Stimulated activated CD4-positive, alpha-beta T cell treated with anti-CD3 and anti-CD28 coated beads, Interleukin-1b, Interleukin-23, amount 100 ng/mL, for 48 hours (primary cell): ENCODE measurements at places on chromosomes 7 and 10.

GRCh38 chr7:2758673-2759616, 70.9 kb downstream of the AMZ1 start:
- DNase-seq, result no peak

GRCh38 chr10:102863660-102864059, 5.6 kb upstream of the AS3MT start:
- no peak for DNase-seq

DNA sequence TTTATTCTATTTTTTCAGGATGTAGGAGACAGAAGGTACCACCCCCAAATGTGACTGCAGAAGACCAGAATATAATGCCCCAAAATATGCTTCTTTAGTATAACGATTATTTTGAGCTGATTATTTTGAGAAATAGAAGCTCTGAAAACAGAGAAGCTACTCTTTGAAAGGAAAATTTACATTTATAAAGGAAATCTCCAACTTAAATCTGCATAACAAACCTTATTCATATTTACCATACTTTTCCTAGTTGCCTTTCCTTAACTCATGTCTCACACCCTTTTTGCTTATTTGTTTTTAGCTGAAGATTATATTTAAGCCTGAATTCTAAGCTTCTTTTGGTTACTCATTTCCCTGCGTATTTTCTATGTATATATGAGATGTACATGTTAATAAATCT, 127.1 kb upstream of the THSD7A start:
- no peak for DNase-seq

DNA sequence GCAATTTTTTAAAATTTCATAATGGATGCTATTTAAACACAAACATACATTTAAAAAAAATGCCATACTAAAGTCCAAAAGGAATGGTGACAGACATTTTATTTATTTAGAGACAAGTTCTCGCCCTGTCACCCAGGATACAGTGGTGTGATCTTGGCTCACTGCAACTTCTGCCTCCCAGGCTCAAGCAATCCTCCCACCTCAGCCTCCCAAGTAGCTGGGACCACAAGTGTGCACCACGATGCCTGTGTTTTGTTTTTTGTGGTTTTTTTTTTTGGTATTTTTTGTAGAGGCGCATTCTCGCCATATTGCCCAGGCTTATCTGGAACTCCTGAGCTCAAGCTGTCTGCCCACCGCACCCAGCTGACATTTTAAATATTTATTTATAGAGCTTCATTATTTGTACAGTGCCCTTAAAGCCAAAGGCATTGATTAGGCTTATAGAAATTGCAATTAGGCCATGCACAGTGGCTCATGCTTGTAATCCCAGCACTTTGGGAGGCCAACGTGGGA, 703.5 kb downstream of the AUTS2 start:
- no peak for DNase-seq

DNA sequence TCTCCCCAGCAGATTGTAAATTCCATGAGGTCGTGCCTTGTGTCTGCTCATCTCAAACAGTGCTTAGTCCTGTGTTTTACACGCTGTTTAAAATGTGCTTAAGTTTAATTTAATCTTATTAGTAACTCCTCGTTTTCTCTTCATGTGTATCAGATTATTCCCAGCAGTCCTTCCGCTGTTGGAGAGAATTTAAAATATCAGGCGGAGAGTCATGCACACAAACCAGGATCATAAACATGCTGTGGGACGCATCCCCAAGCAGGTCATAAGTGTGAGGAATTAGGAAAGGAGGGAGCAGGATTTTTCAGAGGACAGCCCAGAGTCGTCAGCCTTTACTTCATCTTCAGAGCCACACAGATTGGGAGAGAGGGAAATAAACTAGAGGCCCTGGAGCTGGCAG, 4.2 kb upstream of the SORBS1 start:
- no peak for DNase-seq

- DNase-seq, result no peak
Measured at GRCh38 chr10:131233611-131234258, 77.8 kb downstream of the TCERG1L start.

DNA sequence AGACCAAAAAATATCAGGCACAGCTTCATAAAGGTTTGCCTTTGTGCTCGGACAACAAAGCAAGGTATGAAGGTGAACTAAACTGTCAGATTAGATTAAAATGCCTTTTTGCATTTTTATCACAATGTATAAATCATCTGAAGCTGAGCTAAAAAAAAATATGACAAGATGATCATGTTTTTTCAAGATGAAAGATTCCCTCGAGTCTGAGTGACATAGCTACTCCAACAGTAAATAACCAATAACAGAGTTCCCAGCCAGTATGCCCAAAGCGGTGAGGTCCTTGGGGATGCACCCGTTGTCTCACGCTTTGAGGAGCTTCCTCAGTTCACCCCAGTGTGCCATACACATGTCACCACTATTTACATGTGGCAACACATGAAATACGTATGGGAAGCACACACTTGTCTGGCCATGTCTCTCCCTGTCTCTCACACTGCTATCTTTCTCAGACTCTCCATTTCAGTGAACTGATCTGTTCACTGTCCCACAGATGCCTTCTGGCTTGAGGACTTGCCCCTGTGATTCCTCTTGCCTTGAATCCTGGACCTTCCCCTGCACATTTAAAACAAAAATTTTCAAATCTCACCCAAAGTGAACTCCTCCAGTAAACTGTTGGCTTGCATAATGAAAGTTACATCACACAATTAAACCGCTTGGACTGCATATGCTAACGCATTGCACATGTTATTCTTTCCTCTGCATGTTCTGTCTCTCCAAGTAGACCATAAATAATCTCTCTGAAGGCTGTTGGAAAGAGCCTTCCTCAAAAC, 2.6 kb upstream of the PIK3CG start:
- no peak for DNase-seq

GRCh38 chr10:47048526-47048905, 137.3 kb downstream of the PTPN20 start:
- no peak for DNase-seq

DNA sequence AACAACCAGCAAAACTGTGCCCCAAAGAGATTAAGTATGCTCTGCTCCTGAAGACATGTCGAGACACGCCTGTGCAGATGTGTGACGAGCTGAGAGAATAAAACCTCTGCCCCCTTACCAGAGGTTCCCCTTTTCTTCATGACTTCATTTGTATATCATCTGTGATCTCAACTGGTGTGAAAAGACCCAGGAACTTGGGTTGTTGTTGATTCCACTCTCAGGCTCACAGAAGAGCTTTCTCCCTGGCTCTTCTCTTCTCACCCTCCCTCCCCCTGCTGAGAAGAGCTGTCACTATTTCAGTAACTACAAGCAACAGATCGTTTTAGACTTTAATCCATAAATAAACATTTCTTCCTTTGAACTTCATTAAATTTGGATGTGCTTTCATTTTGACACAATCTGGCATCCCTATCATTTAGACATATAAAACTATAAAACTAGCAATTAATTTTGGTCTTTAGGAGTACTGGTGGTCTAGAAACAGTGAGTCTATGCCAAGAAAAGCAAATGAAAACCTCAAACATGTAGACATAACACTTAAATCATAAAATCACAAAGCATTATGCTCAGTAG, 179.3 kb upstream of the FZD8 start:
- DNase-seq, result no peak

- DNase-seq, result no peak
Measured at GRCh38 chr10:25104441-25104840, 70.4 kb upstream of the GPR158 start.

GRCh38 chr7:37289367-37289766, 159.3 kb downstream of the ELMO1 start:
- no peak for DNase-seq

DNA sequence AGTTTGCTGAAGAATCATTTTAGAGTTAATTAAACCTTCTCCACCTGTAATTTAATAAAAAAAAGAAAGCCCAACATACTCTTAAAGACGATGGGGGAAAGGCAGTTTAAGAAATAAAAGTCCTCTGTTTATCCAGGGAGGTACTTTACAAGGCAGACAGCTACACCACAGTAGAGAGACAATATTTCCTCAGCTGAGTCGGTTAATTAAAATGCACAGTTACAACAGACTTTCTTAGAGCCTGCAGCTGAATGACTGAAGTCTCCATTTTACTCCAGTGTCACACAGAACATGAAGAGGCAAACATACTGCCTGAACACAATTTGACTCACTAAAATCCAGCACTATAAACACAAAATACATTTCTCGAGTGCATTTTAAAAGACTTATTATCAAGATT, 15.1 kb downstream of the LRRTM3 start:
- DNase-seq, result no peak

DNA sequence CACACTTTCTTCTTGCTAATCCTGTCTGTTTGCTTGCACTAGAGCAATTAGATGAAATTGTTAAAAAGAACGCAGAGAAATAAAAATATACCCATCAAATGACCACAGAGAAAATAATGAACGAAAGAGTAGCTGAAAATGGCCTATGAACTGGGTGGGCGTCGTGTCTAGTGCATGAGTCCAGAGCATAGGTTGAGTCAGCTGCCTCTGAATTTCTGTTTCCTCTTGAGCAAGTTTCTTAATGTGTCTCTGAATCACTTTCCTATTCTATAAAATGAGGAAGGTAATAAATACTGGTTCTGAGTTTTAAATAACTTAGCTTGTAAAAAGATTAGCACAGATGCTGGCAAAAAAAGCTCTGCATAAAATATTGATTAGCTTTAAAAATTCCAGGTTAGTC, 75.0 kb downstream of the POM121L12 start:
- no peak for DNase-seq

DNA sequence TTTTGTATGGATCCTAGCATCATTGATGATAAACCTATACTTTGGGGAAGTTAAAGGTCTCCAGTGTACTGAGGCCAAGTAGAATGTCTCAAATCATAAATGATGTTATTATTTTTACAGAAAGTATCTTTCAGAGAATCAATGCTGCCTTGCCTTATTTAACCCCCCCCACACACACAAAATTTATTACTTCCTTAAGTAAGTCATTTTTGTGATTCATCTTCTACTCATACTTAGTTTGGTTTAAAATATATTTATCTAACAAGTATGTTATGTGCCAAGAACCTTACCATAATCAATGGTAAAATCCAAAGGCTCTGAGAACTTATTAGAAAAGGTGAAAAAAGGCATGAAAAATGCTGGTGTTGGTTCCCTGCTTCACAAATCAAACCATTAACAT, 18.8 kb upstream of the CLDN12 start:
- DNase-seq, result no peak

- DNase-seq, result no peak
Measured at GRCh38 chr7:10429511-10429910, 544.2 kb upstream of the PHF14 start.

- no peak for DNase-seq
Measured at GRCh38 chr7:158519633-158520174, 67.9 kb downstream of the PTPRN2 start.

DNA sequence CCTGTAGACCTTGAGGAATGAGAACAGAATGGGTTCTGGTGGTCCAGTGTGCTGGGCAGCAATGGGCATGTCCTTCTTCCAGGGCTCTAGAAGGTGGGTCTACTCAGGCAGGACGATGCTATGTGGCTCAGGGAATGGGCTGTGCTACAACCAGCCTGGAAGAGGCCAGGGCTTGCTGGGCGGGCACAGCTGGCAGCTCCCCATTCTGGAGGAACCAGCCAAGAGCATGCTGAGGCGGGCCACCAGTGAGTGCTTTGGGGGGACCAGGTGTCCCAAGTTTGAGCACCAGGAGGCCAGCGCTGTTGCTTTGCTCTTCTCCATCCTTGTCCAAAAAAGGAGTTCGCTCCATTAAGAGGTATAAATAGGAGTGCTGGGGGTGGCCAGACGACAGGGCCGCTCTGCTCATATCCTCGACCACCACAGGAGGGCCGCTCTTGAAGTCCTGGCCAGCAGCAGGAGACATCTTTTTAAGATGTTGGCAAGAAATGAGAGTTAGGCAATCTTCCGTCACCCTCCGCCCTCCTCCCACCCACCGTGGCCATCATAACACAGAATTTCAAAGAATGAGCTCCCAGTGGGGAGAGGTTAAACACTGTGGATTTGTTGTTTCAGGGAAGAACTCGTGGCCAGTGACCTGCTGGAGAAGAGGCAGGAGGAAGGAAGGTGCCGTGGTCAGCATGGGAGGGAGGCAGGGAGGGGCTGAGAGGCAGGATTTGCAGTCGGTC, 141.3 kb downstream of the GRK5 start:
- no peak for DNase-seq

GRCh38 chr7:30214651-30215137, 69.7 kb upstream of the ZNRF2 start:
- no peak for DNase-seq

DNA sequence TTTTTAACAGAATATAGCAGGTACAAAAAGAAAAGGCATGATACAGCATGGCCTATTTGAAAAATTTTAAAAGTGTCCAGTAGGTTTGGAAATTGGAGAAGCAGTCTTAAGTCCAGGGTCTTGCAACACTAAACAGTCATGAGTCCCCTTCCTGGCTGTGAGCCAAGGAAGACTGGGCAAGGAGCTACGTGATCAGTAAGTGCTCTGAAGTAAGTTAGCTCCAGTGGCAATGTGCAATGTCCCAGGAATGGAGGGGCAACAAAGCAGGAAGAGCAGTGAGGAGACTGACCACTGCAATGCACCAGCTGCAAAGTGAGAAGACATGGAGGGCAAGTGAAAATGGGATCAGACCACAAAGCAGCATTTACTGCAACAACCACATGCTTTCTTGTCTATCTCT, 72.9 kb upstream of the GRID1 start:
- no peak for DNase-seq

GRCh38 chr10:129921801-129922597, 42.1 kb downstream of the EBF3 start:
- no peak for DNase-seq

- peak; percentile 4 for DNase-seq
Measured at GRCh38 chr10:30591249-30591670, 38.3 kb downstream of the LYZL2 start.

DNA sequence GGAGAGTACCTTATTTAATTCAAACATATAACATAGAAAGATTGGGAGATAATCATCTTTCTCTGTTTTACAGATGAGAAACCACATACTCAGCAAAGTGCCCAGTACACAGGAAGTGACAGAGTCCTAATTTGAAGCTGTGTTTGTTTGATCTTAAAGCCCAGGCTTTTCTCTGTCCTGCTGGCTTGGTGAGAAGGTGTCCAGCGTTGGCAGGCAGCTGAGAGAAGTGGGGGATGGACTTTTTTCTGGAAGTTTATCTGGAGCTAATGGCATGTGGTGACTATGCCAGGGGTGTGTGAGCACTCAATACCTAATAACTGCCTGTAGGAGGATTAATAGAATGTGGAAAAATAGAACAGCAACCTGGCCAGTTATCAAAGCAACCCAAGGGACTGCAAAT, 60.8 kb downstream of the NPSR1 start:
- no peak for DNase-seq
